Activated naive CD4-positive, alpha-beta T cell treated with Interleukin-2 at 50 U/mL for 16 hours (primary cell): ENCODE measurements at places on chromosomes 16 and 17.

GRCh38 chr17:58763263-58763662 lies 7.6 kb downstream of the PPM1E start:
- DNase-seq = no peak

DNA sequence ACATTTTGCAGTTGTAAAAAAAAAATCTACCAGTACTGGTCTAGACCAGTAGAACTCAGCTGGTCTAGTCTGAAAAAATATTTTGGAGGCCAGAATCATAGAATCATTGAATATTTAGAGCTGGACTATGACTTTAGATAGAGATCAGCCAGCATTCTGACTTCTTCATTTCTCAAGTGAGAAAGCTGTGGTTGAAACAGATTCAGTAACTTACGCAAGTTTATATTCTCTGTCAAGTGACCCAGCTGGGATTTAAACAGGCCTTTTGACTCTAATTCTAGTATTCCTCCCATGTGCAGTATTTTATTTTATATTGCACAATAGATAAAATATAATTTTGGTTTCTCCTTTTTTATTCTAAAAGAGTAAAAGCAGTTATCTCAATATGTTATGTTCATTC lies 4.9 kb downstream of the TNRC6A start:
- DNase-seq = no peak

DNA sequence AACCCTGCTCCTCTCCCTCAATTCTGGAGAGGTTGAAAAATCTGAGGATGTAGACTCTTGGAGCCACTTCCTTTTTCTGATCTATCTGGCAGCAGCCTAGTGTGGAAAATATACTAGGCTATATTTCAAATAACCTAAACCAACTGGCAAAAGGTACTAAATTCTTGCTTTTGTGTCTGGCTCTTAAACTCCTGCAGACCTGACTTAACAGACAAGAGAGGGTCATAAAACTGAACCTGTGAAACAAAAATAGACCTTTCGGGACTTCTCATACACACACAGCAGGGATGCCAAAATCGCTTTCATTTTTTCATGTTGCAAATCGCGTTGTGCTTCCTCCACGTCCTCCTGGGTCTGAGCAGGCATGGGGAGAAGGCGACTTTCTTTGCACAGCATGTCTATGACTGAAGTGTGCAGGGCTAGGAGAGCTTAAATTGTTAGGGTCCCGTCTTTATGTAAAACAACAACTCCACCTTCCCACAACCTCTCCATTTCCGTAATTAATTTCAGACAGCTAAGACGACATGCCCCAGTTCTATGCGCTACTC lies 520.7 kb upstream of the PSMD7 start:
- no peak for DNase-seq

DNA sequence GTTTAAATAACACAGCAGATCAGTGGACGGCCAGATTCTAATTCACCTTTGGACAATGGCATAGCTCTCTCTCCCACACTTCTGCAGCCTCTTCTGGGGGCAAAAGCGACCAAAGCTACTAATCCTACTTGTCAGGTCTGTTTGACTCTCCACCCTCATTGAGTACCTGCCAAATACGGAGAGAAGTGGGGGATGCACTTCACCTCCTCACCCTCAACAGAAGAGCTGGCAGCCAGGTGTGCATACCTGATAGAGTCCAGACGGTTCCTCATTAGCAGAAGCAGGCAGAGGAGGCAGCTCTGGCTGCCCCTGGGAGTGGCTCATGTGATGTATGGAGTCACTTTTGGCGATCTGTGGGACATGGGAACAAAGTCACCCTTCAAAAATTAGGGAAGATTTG lies 4.9 kb downstream of the DNAH3 start:
- no peak for DNase-seq

- DNase-seq = no peak
Measured at GRCh38 chr17:57288040-57288772, 31.9 kb downstream of the MSI2 start.

- no peak for DNase-seq
Measured at GRCh38 chr17:76932402-76933333, 64.5 kb downstream of the MGAT5B start.

GRCh38 chr16:27446721-27447120 lies 44.7 kb downstream of the IL21R start:
- DNase-seq = peak; percentile 69

GRCh38 chr17:72761431-72761830 lies 331.1 kb downstream of the SLC39A11 start:
- DNase-seq = no peak

- DNase-seq = no peak
Measured at GRCh38 chr17:30352240-30352814, 18.5 kb upstream of the TMIGD1 start.

GRCh38 chr16:66901626-66902025 lies 17.1 kb downstream of the CDH16 start:
- no peak for DNase-seq

- DNase-seq = no peak
Measured at GRCh38 chr17:799261-799660, 17.1 kb downstream of the MRM3 start.

- DNase-seq = peak; percentile 5
Measured at GRCh38 chr16:56198755-56199114, 7.4 kb downstream of the GNAO1 start.

DNA sequence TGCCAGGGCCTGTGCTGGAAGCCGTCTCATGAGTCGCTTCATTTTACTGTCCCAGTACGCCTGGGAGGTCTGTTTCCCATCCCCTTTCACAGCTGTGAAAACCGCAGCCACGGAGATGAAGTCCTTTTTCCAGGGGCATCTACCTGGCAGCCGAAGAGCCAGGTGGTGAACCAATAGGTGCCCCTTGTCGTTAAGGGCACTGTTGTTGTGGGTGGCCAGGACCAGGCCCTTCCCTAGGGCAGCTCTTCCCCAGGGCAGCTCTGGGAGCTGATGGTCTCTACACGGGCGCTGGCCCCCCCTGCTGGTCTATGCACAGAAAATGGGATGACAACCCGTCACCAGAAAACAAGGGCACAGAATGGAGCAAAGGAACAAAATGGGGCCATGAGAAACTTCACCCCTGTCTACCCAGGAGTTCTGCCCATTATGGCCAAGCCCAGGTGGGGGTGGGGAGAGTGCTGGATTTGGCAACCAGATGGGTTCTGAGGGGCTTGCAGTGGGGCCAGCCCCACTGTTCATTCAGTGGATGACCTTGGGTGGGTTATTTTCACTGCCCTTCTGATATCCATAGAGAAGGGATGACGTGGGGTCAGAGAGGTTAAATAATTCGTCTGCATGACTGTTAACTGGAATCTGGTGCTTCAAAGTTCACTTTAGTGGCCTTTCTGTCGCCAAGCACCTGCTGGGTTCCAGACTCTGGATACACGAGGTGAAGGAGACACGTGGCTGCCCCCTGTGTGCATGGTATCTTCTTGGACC lies 11.5 kb downstream of the RMI2 start:
- DNase-seq = peak; percentile 58

GRCh38 chr16:53504665-53505064 lies 1.7 kb upstream of the AKTIP start:
- DNase-seq = peak; percentile 24

- no peak for DNase-seq
Measured at GRCh38 chr17:45677770-45678169, 106.3 kb upstream of the CRHR1 start.

- peak; percentile 93 for DNase-seq
Measured at GRCh38 chr17:82297714-82298537, 19.5 kb downstream of the CD7 start.

- no peak for DNase-seq
Measured at GRCh38 chr16:8005096-8005860, 585.0 kb downstream of the TMEM114 start.

GRCh38 chr16:53583401-53583800 lies 80.4 kb upstream of the AKTIP start:
- DNase-seq = no peak

- peak; percentile 21 for DNase-seq
Measured at GRCh38 chr17:3712811-3713463, 10.8 kb upstream of the HASPIN start.

DNA sequence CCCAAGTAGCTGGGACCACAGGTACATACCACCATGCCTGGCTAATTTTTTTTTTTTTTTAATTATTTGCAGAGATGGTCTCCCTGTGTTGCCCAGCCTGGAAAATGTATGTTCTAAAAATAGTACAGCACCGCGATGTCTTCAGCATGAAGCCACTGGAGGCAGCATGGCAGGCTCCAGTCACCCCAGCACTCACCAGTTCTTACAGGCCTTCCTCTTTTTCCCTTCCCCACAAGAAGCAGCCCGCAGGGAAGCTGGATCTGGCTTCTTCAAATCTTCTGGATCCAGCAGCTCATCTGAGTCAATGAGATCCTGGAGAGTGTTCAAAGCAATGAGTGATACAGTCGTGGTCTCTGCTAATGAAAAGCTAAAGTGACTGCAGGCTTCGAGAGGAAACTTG lies 16.2 kb downstream of the CIAPIN1 start:
- DNase-seq = no peak

- peak; percentile 72 for DNase-seq
Measured at GRCh38 chr17:32998111-32998886, 6.7 kb downstream of the SPACA3 start.
